ENCODE measurements at places on chromosomes 3 and 15. TPM values are rescaled to one million over a fixed set of nuclear protein-coding genes. Genes with fewer than 3 reads are reported as not detected.

Gene RRP9
- total RNA-seq, result 8.5 TPM

Gene NANOGP8
- total RNA-seq, result not detected

Gene ZBBX
- not detected for total RNA-seq

Gene ELL3
- total RNA-seq, result 1.9 TPM

- DNase-seq, result no peak
Observed at GRCh38 chr3:146502887-146503460, 33.6 kb upstream of the PLSCR2 start.

- DNase-seq, result no peak
Observed at GRCh38 chr3:126424039-126424717, 29.5 kb downstream of the CFAP100 start.

DNA sequence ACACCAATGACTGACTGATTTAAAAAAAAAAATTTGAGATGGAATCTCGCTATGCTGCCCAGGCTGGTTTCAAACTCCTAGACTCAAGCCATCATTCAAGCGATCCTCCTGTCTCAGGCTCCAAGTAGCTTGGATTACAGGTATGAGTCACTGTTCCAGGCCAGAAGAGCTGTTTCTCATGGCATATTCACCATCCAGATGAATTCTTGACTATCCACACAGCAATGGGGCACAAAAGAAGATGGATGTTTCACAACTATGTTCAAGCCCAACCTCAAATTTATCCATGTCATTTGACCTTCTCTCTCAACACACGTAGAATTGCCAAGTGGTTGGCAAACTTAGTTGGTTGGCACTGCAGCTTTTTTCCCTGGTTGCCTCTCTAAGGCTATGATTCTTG lies 40.6 kb downstream of the PRICKLE2 start:
- DNase-seq, result no peak

- DNase-seq, result no peak
Observed at GRCh38 chr3:2635511-2635910, 474.7 kb downstream of the IL5RA start.

GRCh38 chr15:100780208-100780800 lies 99.3 kb upstream of the ALDH1A3 start:
- DNase-seq, result no peak

GRCh38 chr3:167662919-167663400 lies 9.2 kb upstream of the WDR49 start:
- DNase-seq, result no peak

DNA sequence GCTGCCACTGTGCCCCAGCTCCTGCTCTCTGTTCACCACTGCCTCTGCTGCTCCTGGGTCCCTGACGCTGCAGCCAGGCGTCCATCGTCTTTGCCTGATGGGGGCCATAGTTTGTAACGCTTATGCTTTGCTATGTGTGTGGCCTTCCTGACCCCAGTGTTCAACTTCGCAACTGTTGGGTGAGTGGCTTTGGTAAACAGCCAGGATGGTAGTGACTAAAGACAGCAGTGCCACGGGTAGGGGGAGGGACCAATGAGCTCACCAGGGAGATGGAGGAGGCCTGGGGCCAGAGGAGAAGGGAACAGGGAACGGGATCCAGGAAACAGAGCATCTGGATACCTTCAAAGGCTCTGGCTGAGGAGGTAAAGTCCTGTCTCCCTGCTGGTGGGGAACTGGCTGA lies 75.9 kb upstream of the ALDH1L1 start:
- DNase-seq, result no peak

- DNase-seq, result no peak
Observed at GRCh38 chr15:32682977-32683630, 34.7 kb upstream of the GREM1 start.

DNA sequence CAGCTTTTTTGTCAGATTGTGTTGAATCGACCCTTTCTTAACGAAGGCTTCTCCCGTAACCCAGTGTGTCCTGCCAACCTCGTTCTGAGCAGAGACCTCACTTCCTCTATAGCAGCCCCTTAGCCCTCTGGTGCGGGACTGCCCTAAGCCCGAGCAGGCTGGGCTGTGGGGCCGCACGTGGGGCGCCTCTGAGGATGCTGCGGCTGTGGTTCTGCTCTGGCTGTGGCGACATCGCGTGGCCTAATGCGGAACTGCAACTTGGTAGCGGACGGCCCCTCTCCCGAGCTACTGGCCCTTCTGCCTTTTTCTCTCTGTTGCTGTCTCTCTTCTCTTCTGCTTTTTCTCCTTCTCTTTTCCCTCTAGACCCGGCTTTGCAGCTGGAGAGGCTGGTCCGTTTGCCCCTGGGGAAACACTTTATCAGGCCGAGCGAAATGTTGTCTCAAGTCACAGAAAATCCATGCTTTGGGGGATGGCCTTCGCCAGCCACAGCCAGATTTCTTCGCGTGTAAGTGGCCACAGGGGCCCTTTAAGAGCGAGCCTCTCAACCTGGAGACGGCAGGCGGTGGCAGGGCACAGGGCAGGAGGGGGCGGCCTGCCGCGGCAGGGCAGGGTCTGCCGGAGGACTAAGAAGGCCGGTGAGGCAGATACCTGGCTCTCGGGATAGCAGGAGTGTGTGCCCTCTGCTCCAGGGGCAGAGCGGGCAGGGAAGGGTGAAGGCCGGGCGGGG lies 19.4 kb upstream of the KIF23 start:
- peak; percentile 94 for DNase-seq

DNA sequence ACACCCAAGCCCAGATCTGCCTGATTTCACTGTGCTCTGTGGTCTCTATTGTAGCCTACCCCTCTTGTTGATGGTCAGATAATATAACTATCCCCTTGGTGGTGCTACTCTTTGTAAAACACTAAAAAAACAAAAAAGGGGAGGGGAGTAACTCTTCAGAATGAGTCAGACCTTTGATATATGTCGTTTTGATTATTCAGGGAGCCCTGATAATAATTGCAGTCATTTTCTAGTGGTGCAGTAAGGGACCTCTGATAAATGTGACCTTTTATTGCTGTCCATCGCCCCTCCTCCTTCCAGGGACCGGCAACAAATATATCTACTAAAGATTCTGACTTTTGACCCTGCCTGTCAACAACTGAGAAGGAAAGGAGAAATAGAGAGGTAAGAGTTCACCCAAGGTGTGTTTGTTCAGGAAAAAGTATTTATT lies 45.1 kb upstream of the MAGI1 start:
- no peak for DNase-seq
